ENCODE measurements at places on chromosomes 2 and 18. TPM values are rescaled to one million over a fixed set of nuclear protein-coding genes. Genes with fewer than 3 reads are reported as not detected.

The PAX8 gene
- not detected for total RNA-seq

The XRCC5 gene
- 117 TPM for total RNA-seq

The B4GALT6 gene
- 5.5 TPM for total RNA-seq

The ACOXL gene
- total RNA-seq: not detected

The ATAD2B gene
- 8.1 TPM for total RNA-seq

Data from heart left ventricle (tissue), 16 donors.